ENCODE measurements at places on chromosomes 13 and 19.

- DNase-seq, result no peak
Measured at GRCh38 chr19:18000480-18000914, 7.5 kb upstream of the ARRDC2 start.

DNA sequence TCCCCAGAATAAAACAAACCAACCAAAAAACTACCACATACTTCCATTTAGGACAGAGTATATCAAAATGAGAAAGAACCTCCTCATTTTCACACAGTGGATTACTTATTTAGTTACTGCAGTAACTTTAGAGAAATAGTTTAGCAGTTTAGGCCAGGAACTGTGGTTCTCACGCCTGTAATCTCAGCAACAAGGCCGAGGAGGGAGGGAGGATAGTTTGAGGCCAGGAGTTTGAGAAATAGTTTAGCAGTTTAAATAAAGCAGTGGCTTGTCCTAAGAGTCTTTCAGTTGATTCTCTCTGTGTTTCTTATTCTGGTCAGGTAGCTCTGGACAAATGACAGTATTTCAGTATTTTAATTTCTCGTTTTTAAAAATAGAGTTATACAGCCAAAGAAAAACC is 9.4 kb downstream of the HMGB1 start:
- no peak for DNase-seq

DNA sequence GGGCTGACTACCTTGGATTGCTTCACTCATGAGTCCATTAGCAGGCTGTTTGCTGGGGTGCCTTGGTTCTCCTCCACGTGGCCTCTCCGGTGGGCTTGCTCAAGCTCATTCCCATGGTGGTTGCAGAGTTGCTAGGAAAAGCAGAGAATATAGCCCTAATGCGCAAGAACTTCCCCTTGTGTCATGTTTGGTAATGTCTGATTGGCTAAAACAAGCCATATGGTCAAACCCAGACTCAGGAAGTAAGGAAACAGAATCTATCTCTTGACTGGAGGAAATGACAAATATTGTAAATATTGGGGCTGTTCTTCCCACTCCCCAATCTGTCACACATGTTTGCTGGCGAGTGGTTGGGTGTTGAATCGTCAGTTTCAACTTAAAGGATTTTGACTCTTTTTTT is 12.1 kb downstream of the NFILZ start:
- no peak for DNase-seq

DNA sequence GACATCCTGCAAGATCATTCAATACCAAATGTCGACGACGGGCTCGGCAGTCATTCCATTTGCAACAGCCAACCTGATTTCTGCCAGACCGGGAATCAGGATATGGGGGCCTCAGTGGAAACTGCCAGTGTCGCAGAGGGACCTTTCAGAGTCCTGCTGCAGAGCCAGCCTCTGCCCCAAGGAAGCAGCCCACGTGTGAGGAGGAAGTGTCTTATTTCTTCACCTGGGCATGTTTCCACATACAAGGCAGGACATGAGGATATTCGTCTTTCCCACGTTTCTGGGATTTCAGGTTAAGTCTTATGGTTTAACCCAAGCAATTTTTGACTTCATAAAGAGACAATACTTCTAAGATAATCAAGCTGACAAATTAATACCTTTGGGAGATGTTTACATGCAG is 69.9 kb downstream of the ABCC4 start:
- DNase-seq, result no peak

All from IMR-90 (cell line).